ENCODE measurements at places on chromosomes 4 and X.
A peak's percentile ranks its signal among the peaks of the same experiment; 100 is the strongest.

DNA sequence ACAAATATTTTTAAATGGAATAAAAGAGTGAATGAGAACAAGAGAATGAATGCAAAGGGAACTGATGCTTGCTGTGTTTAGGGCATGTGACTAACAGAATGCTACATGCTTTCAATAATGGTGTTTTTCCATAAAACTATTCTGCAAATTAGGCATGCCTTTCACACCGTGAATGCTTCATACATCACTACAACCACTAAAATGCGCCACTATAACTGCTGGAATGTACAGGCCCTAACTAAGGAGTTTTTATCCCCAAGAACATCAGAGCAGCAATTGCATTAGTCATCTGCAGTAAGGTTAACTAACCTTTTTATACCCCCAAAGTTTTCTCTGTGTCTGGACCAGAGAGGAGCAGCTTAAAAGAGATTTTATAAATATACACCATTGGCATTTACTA, 190.4 kb downstream of the ARAP2 start:
- DNase-seq, result no peak

GRCh38 chrX:29531336-29531735, 684.0 kb upstream of the MAGEB2 start:
- no peak for DNase-seq

GRCh38 chr4:81369886-81370285, 101.8 kb downstream of the RASGEF1B start:
- DNase-seq, result no peak

- DNase-seq, result peak; percentile 54
These were observed 2.3 kb downstream of the DUSP9 start for GRCh38 chrX:153649178-153649914.

- DNase-seq, result peak; percentile 54
These were observed 1.5 kb downstream of the IRF2 start for GRCh38 chr4:184472614-184473498.

GRCh38 chr4:76364763-76365162, 56.2 kb downstream of the CCDC158 start:
- DNase-seq, result no peak

- no peak for DNase-seq
These were observed 195.1 kb downstream of the MAGEB5 start for GRCh38 chrX:26411045-26411444.

GRCh38 chr4:138555584-138555983, 313.4 kb upstream of the SLC7A11 start:
- DNase-seq, result no peak

- DNase-seq, result no peak
These were observed 21.2 kb upstream of the GPC3 start for GRCh38 chrX:134006484-134007161.

DNA sequence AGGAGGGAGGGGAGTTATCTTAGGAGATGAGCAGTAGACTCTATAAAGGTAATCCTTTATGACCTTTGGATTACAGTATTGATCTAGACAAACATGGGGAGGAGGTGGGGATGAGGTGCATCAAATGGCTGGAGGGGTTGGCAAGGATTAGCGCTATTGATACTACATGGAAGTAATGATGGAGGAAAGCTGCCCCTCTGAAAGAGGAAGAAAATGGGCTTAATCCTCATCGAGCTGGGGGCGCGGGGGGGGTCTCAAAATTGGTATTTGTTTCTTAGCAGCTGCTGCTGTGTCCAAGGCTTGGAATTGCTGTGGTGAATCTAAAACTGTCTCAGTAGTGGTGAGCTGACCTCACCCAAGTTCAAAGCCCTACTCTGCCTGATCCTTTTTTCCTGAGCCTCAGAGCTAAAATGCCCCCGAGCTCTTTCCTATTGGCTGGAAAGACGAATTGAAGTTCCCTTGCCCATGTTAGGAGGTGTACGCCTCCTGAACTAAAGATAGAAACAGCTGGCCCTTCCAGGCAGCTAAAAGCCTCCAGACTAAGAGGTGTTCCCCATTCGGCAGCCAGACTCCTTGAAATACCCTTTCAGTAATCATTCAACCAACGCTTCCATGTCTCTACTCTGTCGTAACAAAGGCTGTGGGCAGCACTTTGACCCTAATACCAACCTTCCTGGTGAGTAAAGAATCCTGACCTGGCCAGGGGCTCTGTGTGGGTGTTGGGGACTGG, at the start of gene ITGB1BP2:
ITGB1BP2 (plus strand) TSS at position 556 of the 730 bp plus-strand sequence; CDS start at position 613, 57 bp downstream.
- DNase-seq, result no peak

DNA sequence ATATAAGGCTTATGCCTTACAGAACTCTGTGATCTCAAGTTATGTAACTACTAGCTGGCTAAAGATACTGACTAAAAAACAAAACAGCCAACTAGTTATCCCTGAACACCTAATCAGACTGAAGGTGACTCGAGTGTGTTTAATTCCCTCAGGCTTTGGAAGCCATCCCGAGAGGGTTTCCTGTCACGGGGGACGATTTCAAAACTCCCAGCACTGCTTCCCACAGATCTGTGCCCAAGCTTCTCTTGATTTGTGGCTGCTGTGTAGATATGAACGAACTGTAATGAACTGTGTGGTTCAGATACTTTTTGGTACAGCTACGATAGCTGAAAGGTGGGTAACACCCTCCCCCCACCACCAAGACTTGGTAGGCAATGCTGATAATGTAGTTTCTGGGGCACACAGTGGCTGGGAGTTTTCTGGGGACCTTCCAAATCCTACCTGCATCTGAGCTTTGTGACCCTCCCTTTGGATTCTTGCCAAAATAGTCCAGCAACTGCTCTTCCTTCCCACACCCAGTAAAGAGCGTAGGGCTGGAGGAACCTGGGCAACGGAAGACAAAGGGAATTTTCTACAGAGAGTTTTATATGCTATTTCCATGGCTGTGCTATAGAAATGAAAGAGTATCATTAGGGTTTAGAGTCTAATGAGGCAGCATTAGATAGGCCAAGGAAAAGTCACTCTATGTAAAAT, 148.8 kb downstream of the MGST2 start:
- no peak for DNase-seq

GRCh38 chrX:41025926-41026701, 59.1 kb upstream of the USP9X start:
- DNase-seq, result no peak

- DNase-seq, result peak; percentile 57
These were observed at the start of gene DGKQ for GRCh38 chr4:973431-974397. TSS of gene DGKQ (minus strand) at chr4:973569. CDS start at chr4:973482, 87 bp downstream.

DNA sequence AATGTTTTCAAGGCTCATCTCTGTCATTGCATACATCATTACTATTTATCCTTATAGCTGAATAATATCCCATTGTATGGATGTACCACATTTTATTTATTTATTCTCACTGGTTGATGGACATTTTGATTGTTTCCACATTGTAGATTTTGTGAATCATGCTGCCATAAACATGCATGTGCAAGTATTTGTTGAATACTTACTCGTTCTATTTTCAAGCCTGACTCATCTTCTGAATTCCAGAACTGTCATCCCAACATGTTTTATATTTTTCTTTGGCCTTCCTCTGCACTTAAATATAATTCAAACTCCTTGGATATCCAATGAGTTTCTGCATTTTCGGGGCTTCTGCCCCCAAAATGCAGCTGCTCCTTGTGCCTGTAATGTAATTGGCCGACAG, 77.6 kb downstream of the MXRA5 start:
- no peak for DNase-seq

- DNase-seq, result no peak
These were observed 183.0 kb downstream of the PALLD start for GRCh38 chr4:168679819-168680218.

- peak; percentile 88 for DNase-seq
These were observed 37.8 kb downstream of the TET2 start for GRCh38 chr4:105184316-105184980.

- DNase-seq, result no peak
These were observed 243.9 kb downstream of the MAML3 start for GRCh38 chr4:139910106-139910505.

DNA sequence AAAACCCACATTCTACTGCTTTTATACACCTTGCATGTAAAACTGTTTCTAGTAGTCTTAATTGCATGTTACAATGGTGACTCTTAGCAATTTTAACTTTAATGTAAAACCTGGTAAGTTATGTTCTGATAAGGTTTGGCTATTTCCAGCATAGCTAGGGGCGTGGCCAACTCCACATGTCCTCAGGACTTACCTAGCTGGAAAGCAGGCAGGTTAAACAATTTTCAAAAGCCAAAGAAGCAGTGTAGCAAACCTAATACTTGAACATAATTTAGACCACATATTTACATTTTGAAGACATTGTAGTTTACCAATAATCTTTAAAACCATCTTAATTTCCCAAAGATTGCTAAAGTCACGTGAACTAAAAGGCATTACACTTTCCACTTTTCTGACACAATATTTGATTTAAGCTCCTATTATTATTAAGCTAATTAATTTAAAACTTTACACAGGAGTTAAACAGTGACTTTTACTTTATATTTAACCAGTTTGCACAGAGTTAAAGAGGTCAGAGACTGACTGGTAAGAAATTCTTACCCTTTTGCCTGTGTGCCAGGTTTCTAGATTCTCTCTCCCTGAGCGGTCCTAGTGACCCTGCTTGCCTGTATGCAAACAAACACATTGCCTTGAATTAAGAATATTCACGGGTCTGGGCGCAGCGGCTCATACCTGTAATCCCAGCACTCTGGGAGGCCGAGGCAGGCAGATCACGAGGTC, 88.2 kb downstream of the GLUD2 start:
- no peak for DNase-seq

GRCh38 chrX:119488749-119489148, 20.5 kb downstream of the SLC25A5 start:
- DNase-seq, result peak; percentile 60

DNA sequence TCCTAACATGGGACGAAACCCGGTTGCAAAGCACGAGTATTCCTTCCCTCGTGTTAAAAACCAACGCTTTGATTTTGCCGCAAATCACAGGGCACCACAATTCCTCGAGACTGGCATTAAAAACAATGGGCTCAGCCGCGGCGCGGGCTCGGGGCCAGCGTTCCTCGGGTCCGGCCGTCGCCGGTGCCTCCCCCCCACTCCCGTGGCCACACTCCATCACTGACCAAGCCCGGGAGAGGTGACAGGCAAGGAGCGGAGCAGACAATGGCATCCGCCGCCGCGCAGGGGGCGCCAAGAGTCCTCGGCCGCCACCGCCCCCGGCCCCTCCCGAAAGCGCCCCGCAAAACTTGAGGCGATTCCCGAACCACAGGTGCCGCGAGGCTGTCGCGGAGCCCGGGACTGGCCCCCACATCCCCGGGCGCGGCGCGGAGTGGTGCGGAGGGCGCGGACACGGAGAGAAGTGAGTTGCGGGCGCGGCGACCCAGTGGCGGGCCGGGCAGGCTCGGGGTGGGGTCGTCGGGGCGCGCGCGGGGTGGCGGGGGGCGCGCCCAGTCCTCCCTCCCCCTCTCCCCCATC, 445 bp downstream of the AP1S2 start:
- DNase-seq, result peak; percentile 52

DNA sequence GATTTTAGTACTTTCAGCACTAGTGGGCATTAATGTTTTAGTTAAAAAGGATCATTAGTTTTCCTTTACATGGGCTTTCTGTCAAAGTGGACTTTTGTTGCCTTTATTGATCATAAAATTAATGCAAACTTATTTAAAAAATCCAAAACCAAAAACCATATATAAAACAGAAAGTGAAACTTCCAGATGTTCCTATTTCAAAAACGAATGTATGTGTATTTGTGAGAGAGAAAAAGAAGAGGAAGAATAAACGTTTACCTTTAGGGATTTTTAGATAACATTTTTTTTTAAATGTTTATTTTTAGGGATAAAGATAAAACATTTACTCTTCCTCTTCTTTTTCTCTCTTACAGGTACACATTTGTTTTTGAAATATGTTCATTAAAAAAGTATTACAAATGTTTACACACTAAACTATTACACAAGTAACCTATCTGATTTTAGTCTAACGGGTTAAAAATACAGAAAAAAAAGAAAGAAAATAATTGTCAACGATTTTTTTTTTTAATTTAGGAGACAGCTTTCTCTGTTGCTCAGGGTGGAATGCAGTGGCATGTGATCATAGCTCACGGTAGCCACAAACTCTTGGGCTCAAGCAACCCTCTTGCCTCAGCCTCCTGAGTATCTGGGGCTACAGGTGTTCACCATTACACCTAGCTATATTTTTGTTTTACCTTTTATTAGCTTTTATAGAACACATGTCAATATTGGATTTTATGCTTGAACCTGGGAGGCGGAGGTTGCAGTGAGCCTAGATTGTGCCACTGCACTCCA, 16.8 kb upstream of the COX18 start:
- DNase-seq, result no peak

DNA sequence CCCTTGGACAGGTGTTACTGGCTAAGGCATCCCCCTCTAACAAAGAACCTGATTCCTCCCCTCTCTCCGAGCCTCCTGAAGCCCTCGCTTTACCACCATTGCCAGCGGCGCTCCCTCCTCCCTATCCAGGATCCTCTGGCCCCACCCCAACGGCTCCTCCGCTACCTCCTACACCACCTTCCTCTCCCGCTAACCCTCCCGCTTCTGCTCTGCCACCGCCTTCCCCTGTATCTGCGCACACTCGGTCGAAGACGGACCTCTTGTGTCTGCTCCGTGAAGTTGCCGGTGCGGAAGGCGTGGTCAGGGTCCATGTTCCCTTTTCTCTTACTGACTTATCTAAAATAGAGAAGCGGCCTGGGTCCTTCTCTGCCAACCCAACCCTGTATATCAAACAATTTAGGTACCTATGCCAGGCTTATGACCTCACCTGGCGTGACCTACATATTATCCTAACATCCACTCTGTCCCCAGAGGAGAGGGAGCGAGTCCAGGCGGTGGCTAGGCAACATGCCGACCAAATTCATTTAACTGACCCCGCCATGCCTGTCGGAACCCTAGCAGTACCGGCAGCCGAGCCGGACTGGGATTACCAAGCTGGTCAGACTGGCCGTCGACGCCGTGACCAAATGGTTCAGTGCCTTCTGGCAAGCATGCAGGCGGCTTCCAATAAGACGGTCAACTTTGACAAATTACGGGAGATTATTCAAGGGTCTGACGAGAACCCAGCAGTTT, 958.9 kb downstream of the RPA4 start:
- DNase-seq, result no peak

GRCh38 chr4:21596521-21596920, 352.1 kb downstream of the KCNIP4 start:
- no peak for DNase-seq

DNA sequence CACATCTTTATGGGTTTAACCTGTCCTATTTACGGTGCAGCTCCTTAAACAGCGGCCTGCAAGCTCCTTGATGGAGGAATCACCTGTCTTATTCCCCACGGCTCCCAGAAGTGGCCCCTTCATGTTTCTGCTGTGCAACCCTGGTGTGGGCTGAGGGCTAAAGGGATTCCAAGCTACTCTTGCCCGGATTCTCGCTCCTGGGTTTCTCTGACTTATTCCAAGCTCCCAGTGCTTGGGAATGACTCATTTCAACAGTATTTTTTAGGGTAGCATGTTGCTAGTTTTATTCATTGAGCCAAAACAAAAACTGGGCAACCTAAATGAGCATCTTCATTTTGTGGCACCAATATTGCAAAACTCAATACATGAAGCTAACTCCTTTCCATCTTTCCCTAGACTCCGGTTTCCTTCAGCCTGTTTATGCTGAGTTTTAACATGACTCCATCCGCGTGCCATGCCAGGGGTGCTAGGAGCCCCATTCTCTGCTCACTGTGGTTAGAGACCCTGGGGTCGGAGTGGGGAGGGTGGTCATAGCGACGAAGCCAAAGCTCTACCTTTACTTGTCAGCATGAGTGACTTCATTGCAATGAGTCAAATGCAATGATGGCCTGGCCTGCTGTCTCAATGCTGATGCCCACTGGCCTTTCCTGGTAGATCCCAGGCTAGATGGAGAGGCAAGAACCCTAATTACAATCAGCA, 349.7 kb downstream of the NR3C2 start:
- no peak for DNase-seq

Measured in SW480 (cell line).